ENCODE measurements at places on chromosomes 16 and 17.
A peak's percentile ranks its signal among the peaks of the same experiment; 100 is the strongest.

DNA sequence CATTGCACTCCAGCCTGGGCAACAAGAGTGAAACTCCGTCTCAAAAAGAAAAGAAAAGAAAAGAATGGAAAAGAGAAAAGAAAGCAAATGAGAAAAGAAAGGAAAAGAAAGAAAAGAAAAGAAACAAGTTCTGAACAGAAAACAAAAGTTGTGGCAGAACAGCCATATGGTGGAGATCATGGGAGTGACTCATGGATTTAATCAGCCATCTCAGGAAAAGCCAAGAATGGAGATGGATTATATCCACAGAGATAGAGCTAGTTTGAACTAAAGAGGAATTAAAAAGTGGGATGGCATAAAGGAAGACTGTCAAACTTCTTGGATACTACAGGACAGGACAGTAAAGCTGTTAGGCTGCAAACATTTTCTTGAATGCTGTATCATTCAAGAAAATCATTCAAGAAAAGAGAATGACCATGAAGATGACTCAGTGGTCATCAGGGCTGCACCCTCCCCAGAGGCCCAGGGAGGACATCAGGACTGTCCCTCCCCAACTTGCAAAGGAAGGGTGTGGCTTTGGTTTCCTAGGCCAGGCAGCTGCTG lies 120.6 kb downstream of the USP22 start:
- DNase-seq: no peak

DNA sequence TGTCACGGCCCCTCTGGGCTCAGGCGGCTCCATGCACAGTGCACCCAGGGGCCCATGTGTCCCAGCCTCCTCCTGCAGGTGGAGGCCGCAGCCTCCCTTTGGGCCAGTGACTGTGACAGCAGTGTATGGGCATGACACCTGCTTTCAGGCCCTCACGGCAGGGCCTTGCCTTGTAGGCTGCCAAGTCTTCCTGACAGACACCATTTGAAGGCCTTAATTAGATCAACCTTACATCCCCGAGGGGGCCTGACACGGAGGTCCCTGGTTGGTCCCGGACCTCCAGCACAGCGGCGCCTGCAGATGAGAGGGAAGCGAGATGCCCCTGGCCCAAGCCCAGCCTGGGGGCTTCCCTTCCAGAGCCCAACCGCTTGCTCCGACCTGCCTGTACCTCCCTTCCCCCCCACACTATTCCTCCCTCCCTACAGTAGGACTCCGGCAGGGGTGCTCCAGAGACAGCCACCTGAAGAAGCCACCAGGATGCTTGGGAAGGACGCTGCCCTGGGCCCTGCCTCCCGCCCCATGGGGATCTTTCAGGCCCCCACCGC lies 31.9 kb downstream of the BAIAP2 start:
- DNase-seq: no peak

- DNase-seq: peak; percentile 11
These were observed 1.0 kb downstream of the SDK2 start for GRCh38 chr17:73643001-73643851.

GRCh38 chr16:31400191-31400590 lies 7.1 kb downstream of the ITGAD start:
- DNase-seq: peak; percentile 29

GRCh38 chr17:75475851-75476250 lies 19.4 kb downstream of the TMEM94 start:
- no peak for DNase-seq

DNA sequence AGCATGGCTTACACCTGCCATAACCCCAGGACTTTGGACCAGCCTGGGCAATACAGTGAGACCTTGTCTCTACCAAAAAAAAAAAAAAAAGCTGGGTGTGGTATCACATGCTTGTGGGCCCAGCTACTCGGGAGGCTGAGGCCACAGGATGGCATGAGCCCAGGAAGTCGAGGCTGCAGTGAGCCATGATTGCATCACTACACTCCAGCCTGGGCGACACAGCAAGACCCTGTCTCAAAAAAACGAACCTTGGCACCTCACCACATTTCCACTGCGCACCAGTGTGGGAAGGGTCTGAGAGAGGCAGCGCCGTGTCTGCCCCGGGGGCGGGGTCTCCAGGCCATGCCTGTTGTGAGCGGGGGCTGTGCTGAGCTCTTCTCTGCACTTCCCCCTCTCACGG lies 6.3 kb downstream of the ACSF3 start:
- no peak for DNase-seq

DNA sequence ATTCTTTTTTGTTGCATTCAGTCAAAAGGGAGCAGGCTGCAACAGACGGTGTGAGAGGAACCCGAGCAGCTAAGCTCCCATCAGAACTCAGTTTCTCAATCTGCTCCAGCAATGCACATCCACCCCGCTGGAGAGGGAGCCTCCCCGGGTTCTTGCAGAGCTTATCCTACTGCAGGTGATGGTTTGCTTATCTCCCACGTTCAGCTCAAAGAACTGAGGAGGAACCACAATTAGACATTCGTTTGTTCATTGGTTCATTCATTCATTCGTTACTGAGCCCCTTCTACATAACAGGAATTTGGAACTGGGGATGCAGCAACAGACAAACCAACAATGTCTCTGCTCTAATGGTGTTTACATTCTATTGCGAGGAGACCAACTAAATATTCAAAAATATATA lies 22.2 kb upstream of the ALOX15 start:
- no peak for DNase-seq

DNA sequence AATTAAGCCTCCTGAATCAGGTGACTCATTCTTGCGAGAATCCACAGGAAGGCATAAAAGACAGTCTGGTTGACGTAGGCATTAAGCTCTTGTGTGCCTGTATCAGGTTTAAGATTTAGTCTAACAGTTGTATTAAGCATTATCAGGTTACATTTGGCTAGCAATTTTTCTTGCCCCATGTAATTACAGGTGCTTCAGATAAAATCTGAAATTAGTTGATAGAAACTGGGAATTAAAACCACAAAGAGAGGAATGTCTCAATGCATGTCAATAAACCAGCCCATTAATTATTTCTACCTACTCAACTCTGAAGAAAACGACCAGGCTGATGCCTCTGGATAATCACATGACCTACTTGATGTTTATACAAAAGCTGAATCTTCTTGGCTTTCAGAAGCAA lies 217.2 kb downstream of the CA10 start:
- DNase-seq: no peak

DNA sequence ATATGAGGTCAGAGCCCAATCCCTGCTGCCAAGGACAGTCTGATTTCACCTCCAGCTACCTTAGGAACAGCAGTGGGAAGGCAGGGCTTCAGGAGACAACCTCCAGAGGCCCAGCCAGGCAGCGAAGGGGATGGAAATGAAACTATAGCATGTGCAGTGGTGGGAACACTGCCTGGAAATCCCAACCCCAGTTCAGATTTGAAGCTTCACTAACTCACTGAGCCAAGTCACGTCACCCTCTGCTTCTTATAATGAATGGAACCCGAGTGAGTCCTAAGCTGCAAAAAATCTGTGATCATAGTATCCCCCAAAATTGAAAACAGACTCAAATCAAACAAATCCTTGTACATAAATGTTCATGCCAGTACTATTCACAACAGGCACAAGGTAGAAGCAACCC lies 36.0 kb upstream of the SLC39A11 start:
- no peak for DNase-seq

GRCh38 chr16:49592546-49593423 lies 219.2 kb downstream of the C16orf78 start:
- peak; percentile 26 for DNase-seq

DNA sequence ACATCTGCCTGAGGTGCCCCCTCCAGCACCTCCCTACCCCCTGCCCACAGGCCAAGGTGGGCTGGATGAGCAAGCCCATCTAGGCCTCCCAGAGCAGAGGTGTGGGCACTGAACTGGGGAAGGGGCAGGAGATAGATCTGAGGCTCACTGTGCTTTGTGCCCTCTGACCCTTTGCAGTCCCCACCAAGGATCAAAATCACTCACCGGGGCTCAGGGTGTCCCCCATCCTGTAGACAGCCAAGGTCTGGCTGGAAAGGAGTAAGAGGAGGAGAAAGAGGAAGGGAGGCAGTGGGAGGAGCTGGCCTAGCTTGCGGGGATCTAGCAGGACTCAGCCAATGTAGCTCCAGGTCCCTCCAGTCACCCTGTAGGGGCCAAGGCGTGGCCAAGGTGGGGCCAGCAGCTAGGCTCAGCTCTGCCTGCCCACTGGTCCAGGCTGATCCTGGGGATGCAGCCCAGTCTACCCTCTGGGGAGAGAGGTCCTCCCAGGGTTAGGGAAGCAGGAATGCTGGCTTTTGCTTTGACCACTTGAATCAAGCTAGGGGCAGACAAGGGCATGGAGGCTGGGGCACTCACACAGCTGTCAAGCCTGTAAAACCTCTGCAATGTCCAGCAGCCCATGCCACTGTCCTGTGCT lies 1.8 kb downstream of the SLC12A4 start:
- no peak for DNase-seq

GRCh38 chr16:83898463-83899271 lies at the start of gene MLYCD:
TSS of gene MLYCD (plus strand) at chr16:83899115. CDS start at chr16:83899145, 30 bp downstream.
- DNase-seq: peak; percentile 72

- no peak for DNase-seq
These were observed 3.3 kb downstream of the MAP2K6 start for GRCh38 chr17:69417545-69418483.

DNA sequence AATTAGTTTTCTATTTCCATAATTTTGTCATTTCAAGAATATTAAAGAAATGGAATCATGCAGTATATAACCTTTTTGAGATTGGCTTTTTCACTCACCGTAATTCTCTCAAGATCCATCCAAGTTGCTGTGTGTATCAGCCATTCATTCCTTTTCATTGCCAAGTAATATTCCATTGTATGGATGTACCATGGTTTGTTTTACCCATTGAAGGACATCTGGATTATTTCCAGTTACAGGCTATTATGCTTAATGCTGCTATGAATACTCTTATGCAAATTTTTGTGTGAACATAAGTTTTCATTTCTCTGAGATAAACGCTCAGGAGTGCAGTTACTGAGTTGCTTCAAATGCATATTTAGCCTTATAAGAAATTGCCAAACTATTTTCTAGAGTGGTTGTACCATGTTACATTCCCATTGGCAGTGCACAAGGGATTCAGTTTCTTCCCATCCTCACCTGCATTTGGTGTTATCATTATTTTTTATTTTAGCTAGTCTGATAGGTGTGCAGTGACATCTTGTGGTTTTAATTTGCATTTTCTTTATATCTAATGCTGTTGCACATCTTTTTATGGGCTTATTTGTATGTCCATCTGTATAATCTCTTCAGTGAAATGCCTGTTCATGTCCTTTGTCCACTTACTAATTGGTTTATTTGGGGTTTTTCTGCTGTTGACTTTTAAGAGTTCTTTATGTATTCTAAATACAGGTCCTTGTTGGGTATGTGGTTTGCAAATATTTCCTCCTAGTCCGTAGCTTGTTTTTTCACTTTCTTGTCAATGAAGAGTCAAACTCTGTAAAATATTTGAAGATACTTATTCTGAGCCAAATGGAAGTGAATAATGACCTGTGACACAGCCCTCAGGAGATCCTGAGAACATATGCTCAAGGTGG lies 32.7 kb downstream of the BMERB1 start:
- peak; percentile 9 for DNase-seq

- no peak for DNase-seq
These were observed 800 bp upstream of the NME4 start for GRCh38 chr16:396199-396598.

GRCh38 chr16:80695020-80695419 lies 109.4 kb downstream of the CDYL2 start:
- no peak for DNase-seq

GRCh38 chr17:50865868-50866260 lies 290 bp downstream of the TOB1 start:
- DNase-seq: no peak

- DNase-seq: peak; percentile 55
These were observed at the start of gene KRTAP16-1 for GRCh38 chr17:41308918-41309359. TSS of gene KRTAP16-1 (minus strand) at chr17:41309309. CDS start at chr17:41309253, 56 bp downstream.

DNA sequence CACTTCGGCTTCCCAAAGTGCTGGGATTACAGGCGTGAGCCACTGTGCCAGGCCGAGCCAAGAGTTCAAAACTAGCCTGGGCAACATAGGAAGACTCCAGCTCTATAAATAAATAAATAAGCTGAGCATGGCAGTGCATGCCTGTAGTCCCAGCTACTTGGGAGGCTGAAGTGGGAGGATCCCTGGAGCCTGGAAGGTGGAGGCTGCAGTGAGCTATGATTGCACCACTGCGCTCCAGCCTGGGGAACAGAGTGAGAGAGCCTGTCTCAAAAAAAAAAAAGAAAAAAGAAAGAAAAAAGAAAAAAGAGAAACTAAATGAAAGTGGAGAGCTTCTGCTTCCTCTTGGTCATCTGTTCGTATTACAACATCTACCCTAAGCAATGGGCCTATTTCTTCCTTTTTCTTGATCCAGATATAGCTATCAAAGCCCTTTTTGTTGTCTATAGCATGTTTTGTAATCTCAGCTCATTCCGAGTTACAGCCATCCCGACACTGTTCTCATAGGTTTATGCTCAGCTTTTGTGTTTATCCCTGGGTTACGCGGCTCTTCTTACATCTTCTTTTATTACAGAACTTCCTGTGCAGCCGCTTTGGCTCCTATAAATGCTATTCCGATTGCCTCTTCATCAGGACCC lies 14.1 kb upstream of the MAPK3 start:
- DNase-seq: no peak
